Eye (tissue), 1 donor: ENCODE measurements at places on chromosomes 6 and 20.
A peak's percentile ranks its signal among the peaks of the same experiment; 100 is the strongest.

DNA sequence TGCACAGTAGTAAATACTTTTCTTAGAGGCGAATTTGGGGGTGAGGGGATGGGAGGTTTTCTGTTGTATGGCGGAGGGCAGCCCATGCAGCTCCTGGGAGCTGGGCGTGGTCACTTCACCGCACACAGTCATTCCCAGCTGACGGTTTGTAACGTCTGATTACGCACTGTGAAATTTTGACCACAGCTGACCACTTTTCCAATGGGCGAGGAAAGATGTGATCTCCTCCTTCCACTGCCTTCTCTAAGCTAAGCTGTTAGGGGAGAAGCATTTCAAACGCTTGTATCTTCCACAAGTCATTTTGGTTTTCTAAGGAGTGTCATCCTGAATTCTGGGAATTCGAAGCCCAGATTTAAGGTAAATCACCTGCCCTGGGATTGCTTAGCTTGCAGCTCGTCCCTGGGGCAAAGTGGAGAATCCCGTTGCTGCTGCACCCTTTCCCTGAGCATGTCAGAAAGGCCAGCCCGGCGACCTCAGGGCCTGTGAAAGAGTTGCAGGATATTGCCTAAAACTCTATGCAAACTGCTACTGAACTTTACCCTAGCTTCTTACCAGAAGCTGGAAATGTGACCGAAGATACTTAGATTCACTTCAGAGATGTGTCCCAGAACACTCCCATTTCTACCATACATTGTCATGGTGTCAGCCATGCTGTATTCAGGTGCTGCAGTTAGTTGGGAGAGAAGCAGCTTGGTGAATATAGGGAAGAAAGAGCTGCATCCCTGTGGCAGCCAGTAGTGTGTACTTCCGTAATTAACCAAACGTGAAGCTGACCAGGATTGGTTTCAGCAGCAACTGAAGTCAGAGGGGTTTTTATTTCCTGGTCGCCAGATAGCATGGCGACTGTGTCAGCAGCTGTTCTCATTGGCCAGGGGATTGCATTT, 58.9 kb downstream of the RREB1 start:
- DNase-seq = no peak

DNA sequence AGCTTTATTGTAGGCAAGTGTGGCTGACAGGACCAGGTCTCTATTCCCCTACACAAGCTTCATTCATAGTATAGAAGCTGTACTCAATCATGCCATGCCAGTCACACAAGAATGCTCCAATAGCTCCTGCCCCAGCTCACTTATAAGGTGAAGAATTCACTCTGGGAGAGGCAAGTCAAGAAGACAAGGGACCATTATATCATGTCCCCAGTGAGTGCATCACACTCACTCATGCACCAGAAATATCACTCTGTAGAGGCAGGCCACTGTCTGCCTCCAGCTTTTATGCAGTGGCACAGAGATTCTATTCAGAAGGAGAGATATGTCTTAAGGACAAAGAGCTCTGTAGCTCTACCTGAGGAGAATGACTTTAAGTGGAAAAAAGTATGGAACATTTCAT, 263.2 kb downstream of the GJA1 start:
- no peak for DNase-seq

- no peak for DNase-seq
These were observed 15.8 kb downstream of the ADNP start for GRCh38 chr20:50915424-50915823.

DNA sequence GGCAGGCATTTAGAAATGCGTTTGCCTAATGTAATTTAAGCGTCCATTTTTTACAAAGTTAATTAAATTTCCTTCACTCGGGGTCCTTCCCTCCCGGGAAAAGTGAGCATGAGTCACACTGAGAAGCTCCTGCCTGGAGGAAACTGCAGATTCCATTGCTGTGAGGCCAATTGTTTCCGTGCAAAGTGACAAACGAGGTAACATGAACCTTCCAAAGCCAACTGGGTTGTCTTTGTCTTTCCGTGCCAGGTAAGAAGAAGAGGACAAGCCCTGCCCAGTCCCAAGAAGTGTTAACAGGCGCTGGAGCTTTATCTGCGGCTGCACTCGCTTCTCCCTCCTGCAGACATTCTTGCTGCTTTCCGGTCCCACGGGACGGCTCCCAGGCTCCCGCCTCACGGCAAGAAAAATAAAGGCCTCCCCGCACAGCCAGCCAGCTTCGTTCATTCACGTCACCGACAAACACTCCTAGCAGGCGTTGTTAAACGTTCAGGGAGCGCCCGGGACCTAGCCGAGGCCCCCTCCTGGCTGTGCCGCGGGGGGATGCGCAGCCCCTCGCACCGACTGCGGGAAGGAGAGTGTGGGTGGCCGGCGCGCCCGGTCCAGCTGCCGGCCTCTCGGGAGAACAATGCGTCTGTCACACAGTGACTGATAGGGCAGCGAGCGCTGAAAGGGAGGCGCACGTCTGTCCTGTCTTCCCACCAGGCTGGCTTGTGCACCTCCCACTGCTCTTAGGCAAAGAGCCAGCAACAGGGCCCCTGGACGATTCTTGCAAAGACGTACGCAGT, 61.5 kb upstream of the HDDC2 start:
- DNase-seq = peak; percentile 93

DNA sequence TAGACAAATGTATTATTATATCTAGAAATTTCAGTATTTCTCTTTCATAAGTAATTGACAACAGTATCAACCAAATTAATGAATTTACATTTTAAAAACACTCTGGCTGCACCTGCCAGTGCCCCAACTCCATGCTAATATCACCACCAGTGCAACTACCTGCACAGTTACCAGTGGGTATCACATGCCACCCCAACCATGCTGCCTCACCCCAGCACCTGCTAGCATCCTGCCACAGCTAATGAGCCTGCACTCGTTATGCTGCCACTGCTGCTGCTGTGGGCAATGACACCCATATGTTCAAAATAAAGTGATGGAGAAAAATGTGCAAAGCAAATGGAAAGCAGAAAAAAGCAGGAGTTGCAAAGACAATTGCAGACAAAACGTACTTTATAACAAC, 855.9 kb upstream of the MANEA start:
- DNase-seq = no peak

DNA sequence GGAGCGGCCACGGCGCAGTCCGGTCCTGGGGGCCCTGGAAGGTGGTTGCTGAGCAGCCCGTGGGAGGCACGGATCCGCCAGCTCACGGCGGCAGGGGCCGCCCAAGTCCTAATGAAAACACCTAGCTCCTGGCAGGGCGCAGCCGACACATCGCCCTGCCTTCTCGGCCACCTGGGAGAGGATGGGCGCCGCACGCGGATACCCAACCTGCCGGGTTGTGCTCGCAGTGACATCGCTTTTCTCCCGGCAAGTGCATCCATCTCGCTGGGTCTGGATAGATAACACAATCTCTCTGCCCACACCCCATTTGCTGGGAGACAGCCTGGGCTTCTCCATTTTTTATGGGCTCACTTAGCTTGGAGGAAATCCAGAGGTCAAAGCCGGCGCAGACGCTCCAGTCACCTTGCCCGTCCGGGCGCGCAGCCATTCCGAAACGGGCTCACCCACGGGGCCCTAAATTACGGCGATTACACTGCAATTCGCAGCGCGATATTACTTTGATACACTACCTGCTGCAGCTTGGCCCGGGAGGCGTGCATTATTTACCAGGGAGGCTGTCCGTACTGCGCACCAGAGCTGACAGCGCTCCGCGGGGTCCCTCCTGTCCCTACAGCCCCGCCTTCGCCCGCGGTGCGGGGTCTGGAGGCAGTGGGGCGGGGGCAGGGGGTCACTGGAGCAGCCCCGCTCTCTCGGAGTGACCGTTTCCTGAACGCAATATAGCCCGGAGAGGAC, 36.2 kb upstream of the CCDC167 start:
- peak; percentile 76 for DNase-seq

- no peak for DNase-seq
These were observed 19.5 kb upstream of the GMNN start for GRCh38 chr6:24755279-24755678.

GRCh38 chr6:32989368-32989767, 20.0 kb downstream of the HLA-DOA start:
- DNase-seq = no peak

DNA sequence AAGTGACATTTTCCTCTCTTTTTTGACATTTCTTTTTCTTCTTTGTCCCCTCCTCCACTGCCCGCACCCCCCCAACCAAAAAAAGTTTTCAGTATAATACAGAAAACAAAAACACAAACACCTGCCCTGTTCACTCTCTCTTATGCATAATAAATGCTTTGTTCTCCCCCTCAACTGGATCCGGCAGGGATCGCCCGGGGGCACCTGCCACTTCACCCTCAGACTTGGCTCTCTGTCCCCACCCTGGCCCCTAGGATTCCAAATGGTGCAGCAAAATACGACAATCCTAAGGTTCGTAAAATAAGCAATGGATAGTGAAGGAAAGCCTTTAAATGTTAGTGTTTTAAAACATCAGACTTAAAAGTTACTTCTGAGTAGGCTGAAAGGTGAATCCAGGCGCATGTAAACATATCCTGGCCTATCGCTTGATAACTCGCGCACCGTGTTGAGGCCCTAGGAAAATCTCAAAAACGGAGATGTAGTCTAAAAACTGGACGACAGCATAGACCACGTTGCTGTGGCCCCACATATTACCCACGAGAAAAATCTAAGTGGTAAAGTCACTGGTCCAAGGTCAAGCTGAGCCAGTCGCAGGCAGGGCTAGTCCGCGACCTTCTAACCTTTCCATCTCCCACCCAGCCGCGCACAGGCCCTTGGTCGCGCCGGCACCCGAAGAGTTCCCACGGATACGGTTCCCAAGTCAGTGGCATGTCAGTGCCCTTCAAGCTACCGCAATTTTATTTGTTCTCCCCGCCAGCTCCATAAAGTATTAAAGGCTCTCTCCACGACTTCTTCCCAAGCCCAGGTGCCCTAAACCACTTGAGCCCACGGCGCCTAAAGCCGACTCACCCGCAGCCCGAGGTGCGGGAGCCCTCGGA, 130.8 kb downstream of the OGFRL1 start:
- DNase-seq = peak; percentile 70

GRCh38 chr6:79947191-79948186, at the start of gene ELOVL4:
TSS of gene ELOVL4 (minus strand) at chr6:79947553. CDS start at chr6:79947279, 274 bp downstream.
- DNase-seq = peak; percentile 93

DNA sequence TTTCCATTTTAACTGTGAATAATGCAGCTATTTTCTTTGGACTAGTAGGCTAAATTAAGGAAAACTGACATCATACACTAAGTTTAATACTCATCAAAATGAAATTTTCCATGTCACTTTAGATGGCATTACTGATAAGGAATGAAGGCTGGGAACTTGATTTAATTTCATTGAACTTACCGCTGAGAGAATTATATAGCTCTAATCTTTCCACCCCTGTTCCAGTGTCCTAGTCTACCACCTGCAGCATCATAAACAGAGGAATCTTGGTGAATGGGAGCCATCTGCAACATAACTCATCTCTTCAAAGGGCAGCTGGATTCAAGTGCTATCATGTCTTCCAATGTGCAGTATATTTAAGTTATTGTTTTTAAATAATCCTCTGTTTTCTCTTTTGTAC, 1395.2 kb downstream of the EPHA7 start:
- DNase-seq = no peak

GRCh38 chr6:44530910-44531234, 143.4 kb downstream of the CDC5L start:
- no peak for DNase-seq

DNA sequence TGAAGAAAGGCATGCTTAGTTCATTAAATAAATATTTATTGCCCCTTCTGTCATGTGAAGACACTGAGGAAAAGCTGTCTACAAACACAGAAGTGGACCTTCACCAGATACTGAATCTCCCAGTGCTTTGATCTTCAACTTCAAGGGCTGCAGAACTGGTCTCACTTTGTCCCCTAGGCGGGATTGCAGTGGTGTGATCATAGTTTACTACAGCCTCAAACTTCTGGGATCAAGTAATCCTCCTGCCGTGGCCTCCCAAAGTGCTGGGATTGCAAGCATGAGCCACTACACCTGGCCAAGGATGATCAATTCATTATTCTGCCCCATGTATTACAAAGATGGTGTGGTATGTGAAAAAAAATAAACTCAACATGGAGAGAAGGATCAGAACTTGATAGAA, 496.2 kb upstream of the HS3ST5 start:
- no peak for DNase-seq

DNA sequence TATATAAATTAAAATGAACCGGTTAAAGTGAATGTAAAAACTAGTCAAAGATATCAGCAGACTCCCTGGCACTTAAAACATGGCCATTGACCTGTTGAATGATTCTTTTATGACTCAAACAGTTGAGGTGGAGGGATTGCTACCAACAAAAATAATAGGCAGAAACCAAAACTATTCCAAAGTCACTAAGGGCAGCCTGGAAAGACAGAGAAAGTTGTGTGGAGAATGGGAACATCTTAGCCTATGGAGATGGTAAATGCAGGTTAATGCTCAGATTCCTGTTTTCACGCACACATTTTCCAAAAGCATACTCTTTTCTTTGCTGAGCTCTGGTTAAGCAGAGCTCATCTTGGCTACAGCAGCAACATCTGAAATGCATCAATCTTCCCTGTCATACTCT, 553.5 kb downstream of the HACE1 start:
- DNase-seq = no peak

DNA sequence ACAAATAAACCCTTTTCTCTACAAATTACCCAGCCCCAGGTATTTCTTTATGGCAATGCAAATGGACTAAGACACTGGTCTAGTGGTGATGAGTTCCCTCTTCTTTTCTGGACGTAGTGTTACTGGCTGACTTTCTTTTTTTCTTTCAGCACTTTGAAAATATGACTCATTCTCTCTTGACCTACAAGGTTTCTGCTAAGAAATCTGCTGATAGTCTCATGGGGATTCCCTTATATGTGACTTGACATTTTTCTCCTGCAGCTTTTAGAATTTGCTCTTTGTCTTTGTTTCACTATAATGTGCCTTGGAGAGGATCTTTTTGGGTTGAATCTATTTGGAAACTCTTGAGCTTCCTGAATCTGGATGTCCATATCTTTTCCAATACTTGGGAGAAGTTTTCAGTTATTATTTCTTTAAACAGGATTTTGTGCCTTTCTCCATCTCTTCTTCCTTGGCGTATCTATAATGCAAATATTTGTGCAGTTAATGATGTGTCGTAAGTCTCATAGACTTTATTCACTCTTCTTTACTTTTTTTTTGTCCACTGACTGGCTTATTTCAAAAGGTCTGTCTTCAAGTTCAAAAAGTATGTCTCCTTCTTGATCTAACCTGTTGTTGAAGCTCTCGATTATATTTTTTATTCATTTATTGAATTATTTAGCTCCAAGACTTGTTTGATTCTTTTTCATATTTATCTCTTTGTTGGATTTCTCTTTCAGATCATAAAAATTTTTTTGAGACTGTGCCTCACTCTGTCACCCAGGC, 42.2 kb upstream of the TPD52L1 start:
- no peak for DNase-seq

GRCh38 chr6:34145161-34146020, 496 bp downstream of the GRM4 start:
- DNase-seq = peak; percentile 83

GRCh38 chr20:14860410-14860814, 523.0 kb upstream of the FLRT3 start:
- DNase-seq = peak; percentile 45

- DNase-seq = no peak
These were observed 54.7 kb upstream of the SNX9 start for GRCh38 chr6:157768304-157768703.
